A549 (cell line): ENCODE measurements at places on chromosomes 12 and 14.

DNA sequence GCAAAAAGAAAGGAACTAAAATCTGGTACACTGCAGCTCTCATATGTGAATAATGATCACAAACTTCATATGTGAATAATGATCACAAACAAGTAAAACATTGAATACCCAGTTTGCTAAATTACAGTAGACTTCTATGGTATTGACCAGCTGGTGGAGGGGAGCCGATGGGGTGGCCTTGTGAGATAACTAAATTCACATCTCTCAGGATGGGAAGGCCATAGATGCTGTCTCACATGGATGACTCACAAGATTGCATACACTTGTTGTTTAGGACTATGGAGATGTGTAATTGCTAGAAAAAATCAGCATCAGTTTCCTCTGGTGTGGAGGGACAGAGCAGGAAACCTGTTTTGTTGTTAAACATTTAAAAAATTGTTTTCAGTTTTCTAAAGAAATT, 49.2 kb downstream of the ACACB start:
- DNase-seq = no peak

- no peak for DNase-seq
Observed at GRCh38 chr14:52360831-52361230, 46.7 kb downstream of the PTGER2 start.

GRCh38 chr12:67827820-67828383, 161.3 kb upstream of the IFNG-AS1 start:
- peak; percentile 86 for DNase-seq

GRCh38 chr12:87812030-87812429, 217.2 kb downstream of the C12orf50 start:
- DNase-seq = no peak

- no peak for DNase-seq
Observed at GRCh38 chr14:94481468-94482131, 5.6 kb upstream of the SERPINA9 start.

GRCh38 chr14:90518941-90519256, 122.1 kb downstream of the CALM1 start:
- no peak for DNase-seq

DNA sequence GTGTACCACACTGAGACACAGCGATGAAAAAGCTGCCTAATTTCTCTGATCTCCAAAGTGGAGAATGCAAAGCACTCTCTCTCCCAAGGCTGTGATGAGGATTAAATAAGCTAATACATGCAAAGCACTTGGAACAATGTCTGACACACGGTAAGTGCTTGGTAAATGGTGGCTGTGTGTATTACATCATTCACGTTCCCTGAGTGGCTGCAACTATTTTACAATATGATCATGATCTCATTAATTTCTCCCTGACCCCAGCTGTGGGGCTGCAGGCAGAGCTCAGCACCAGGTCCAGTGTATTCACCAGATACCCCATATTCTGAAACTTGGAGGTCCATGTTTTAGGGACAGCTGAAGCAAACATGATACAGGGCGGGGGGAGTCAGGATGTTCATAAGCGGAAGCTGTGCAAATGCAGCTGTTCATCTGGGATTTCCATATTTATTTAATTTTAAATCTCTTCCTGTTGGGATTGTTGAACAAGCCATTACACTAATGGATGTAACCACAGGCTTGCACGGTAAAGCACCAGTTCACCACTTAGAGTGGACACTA, 106.4 kb downstream of the CCDC60 start:
- no peak for DNase-seq

DNA sequence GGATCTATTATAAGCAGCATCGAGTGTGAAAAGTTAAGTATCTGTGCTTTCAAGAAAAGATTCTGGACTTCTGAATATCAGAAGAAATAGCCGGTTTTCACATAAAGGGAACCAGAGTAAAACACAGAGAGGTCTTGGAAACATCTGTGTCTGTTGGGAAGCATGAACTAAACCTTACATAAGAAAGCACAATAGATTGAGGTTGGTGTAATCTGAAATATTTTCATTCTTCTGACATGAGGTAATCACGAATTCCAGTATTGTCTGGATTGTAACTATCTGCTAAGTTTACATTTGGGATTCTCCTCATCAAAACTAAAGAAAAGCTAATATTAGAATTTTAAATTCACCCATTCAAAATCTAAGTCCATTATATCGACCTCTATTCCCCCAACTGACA, 161.3 kb downstream of the CPNE8 start:
- DNase-seq = no peak
